ACHN (cell line): ENCODE measurements at places on chromosomes 4 and X.

DNA sequence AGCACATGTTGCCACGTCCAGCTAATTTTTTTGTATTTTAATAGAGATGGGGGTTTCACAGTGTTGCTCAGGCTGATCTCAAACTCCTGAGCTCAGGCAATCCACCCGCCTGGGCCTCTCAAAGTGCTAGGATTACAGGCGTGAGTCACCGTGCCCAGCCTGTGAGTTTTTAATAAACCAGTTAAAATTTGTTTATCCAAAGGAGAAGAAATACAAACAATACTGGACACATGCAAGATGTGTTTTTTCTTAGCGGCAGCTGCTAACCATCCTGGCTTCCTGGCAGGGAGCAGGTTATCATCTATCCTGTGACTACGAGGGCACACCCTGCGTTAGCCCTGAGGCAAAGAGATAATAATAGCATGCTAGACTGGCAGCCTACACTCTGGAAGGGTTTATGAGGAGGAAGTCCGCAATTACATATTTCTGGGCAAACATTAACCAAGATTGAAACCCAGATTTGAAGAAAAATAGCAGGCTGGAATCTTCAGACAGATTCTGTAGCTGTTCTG lies 191.4 kb downstream of the SPRY1 start:
- no peak for DNase-seq

DNA sequence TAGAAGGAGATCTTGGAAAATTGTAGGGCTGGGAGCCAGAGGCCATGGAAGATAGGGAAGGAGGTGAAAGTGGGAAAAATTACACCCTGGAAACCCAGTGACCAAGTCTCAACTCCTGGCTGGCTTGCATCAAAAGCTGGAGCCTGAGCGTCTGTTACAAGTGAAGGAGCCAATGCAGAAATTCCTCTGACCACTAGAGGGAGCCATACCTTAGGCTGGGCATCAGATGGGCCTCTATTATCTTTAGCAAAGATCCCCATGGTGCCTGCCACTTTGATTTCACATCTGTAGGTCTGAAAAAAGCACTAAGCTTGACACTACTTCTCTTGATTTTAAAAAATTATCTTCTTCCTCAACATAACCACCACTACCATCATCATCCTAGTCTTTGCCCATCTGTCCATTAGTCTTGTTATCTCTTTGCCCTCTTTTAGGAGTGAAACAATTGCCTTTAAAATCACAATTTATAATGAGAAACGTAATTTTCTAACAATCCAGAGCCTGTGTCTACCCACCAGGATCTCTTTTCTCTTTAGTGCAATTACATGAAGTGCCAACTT lies 62.9 kb downstream of the ANAPC4 start:
- DNase-seq, result peak; percentile 71

GRCh38 chrX:2933125-2933900 lies 4.2 kb upstream of the ARSD start:
- DNase-seq, result no peak

DNA sequence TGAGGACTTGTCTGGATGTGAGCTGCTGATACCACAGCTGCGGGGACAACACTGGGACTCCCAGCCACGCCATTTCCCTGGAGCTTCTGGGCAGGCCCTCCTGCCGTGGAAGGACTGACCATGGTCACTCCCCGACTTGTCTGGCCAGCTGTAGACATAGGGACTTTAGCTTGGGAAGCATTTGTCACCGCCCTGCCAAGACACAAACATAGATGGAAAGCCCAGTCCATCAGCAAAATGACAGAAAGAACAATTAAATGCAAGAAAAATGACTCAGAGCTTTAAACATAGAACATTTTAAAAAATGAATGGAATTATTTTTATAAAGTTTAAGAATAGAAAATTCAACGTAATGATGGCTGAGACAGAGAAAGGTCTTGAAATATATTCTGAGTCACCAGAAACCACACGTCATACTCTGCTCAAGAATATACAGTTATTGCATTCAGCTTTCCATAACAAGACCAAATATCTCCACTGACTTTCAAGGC lies 107.6 kb upstream of the CBR4 start:
- no peak for DNase-seq

GRCh38 chrX:75968293-75968692 lies 183.2 kb upstream of the MAGEE2 start:
- DNase-seq, result no peak

GRCh38 chr4:3324093-3324815 lies 31.4 kb downstream of the RGS12 start:
- no peak for DNase-seq

- DNase-seq, result no peak
These were observed 66.6 kb upstream of the ARHGAP24 start for GRCh38 chr4:85408301-85408700.

DNA sequence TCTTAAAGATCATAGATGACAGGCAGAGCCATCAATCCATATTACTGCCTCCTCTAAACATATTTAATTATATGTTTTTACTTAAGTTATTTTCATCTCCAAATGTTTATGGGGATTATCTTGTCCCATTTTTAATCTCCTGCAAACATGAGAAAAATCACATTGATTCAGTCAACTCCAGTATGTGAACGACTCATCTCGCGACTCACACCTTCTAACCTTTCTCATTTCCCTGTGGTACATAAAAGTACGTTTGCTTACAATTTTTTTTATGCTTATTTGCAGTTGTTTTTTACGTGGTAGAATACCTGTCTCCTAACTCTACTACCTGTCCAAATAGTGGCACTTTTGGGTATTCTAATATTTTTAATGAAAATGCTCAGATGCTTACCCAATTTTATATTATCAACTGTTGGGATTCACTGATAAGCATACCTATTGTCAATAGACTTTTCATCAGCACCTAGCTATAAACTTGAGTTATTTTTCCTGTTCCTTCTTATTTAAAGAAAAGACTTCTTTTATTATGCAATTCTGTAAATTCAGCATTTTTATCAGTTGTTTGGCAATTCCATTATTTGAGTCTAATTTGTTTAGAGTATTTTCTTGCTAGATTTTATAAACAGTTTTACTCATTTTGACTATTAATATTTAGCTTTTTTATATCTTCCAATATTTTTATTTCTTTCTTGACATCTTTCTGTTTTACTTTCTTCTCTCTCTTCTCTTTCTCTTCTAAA lies 276.6 kb downstream of the ANK2 start:
- DNase-seq, result no peak

DNA sequence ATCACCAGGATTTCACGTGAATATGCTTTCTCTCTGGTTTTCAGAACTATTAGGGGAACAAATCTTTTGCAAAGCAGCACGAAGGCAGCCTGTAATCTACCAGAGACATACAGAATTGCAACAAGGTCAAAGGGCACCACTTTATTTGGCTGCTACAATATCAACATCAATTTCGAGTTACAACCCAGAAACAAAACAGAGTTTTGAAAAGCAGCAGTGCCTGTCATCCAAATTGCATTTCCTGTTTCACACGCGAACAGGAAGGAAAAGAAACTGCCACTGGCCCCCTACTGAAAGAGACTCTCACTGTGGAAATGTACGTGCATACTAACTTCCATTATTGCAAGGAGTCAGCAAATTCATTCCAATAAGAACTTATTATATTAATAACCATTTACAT lies 17.1 kb upstream of the C1QTNF7 start:
- no peak for DNase-seq

DNA sequence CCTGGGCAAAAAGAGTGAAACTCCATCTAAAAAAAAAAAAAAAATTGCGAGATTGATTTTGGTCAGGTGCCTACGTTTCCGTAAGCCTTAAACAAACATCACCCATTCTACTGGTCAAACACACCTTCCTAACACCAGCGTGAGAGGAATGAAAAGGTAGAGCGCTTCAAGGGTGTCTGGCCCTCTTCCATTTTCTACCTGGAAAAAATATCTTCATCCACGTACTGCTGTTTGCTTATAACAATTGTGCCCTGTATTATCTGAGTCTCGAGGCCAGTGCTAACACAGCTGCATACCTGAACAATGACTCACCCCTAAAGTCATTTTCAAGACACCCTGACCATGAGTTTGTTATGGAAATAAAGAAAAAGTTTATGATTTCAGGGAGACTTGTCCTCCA lies 13.9 kb downstream of the TMSB4X start:
- peak; percentile 37 for DNase-seq
